ENCODE measurements at places on chromosomes 13 and 19. TPM values are rescaled to one million over a fixed set of nuclear protein-coding genes. Genes with fewer than 3 reads are reported as not detected.

CABP5 gene
- not detected for total RNA-seq

LHB gene
- not detected for total RNA-seq

ERCC2 gene
- 16.8 TPM for total RNA-seq

ZNF723 gene
- not detected for total RNA-seq

ZNF737 gene
- 30.4 TPM for total RNA-seq

HNRNPL gene
- total RNA-seq: 230 TPM

ARHGEF18 gene
- 25.1 TPM for total RNA-seq

TNFSF9 gene
- 0.27 TPM for total RNA-seq

DHDH gene
- not detected for total RNA-seq

SMG9 gene
- 15.6 TPM for total RNA-seq

GPR12 gene
- total RNA-seq: not detected

PCP2 gene
- not detected for total RNA-seq

ZNF627 gene
- 17.5 TPM for total RNA-seq

SLC10A2 gene
- total RNA-seq: not detected

FSTL3 gene
- total RNA-seq: 141 TPM

PSG1 gene
- not detected for total RNA-seq

FRY gene
- total RNA-seq: 36.7 TPM

NKPD1 gene
- total RNA-seq: 0.57 TPM

LGI4 gene
- 3.1 TPM for total RNA-seq

PSG11 gene
- not detected for total RNA-seq

TMEM143 gene
- 8.0 TPM for total RNA-seq

LYL1 gene
- 4.5 TPM for total RNA-seq

ZNF610 gene
- 9.1 TPM for total RNA-seq

HTR2A gene
- total RNA-seq: 0.05 TPM

SYT5 gene
- 0.50 TPM for total RNA-seq

KASH5 gene
- not detected for total RNA-seq

GAPDHS gene
- not detected for total RNA-seq

TRAPPC6A gene
- total RNA-seq: 20.0 TPM

GPR4 gene
- 1.5 TPM for total RNA-seq

ZNF285 gene
- 2.6 TPM for total RNA-seq

ATP13A1 gene
- 52.8 TPM for total RNA-seq

HRC gene
- total RNA-seq: 2.2 TPM

EXOC3L2 gene
- total RNA-seq: 1.0 TPM

CBY2 gene
- not detected for total RNA-seq

SPRED3 gene
- total RNA-seq: 0.57 TPM

CBARP gene
- 21.1 TPM for total RNA-seq

CEACAM21 gene
- total RNA-seq: 0.48 TPM

TRMT1 gene
- total RNA-seq: 34.6 TPM

SHANK1 gene
- total RNA-seq: 1.7 TPM

SNRNP70 gene
- total RNA-seq: 284 TPM

FAM216B gene
- 0.24 TPM for total RNA-seq

Data from ovary (tissue), 10 donors.